KG1 (cell line): ENCODE measurements at places on chromosomes 2 and 18.

DNA sequence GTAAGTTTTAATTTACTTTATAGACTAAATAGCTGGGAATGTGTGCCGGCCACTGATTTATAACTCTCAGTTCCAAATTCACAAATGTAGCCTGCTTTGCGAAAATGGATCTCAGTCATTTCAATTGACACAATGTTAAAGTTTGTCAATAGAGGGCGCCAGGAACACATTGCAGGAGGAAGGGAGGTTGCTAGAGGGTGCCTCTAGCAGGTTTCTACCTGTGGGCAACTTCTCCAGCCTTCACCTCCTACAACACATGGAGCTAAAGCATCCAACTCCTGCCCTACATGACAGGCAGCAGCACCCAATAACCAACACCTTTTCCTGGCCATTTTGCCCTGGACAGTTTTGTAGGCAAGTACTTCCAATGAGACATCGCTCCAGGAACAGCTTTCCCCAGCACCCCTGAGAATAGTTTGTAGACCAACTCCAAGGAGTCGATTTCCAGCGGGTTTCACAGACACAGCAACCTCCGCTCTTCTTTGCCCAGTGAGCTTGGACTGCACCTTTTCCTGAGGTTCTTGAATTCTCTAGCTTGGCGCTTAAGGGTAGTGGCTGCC, 784.8 kb upstream of the CDH2 start:
- DNase-seq, result peak; percentile 26

- no peak for DNase-seq
Observed at GRCh38 chr2:215537611-215538010, 101.7 kb upstream of the FN1 start.

DNA sequence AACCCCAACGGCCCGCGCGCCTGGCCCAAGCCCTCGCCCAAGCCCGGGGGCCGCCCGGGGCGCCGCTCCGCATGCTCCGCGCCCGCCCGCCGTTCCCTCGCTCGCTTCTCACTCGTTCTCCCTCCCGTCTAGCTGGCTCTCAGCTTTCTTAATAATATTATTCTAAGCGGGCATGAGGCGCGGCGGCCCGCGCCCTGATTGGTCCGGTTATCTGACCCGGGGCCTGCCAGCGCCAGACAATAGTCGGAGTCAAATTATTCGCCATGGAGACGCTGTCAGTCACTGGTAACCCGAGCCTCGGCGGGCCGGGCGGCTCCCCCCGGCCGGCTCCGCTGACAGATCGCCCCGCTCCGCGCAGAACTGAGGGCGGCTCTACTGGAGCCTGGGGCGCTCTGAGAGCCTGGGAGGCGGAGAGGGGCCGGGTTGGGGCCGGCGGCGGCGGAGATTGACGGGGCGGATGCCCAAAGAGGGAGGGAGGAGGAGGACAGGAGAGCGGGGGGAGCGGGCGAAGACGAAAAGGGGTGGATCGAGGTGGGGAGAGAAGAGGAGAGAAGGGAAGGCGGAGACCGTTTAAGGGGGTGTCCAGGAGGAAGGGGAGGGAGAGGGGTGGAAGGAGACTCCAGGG, at the start of gene SIX2:
Gene SIX2 (minus strand): TSS at position 150 of the 625 bp plus-strand sequence. CDS start 342 bp downstream, outside the sequence.
- no peak for DNase-seq

DNA sequence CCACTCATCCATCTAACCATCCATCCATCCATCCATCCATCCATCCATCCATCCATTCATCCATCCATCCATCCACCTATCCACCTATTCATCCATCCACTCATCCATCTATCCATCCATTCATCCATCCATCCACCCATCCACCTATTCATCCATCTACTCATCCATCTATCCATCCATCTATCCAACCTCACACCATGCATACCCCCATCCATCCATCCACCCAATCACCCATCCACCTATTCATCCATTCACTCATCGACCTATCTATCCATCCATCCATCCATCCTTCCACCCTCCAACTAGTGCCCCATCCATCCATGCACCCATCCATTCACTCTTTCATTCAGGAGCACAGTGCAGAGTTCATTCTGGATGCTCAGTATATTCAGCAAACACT, 21.5 kb upstream of the YWHAQ start:
- no peak for DNase-seq

DNA sequence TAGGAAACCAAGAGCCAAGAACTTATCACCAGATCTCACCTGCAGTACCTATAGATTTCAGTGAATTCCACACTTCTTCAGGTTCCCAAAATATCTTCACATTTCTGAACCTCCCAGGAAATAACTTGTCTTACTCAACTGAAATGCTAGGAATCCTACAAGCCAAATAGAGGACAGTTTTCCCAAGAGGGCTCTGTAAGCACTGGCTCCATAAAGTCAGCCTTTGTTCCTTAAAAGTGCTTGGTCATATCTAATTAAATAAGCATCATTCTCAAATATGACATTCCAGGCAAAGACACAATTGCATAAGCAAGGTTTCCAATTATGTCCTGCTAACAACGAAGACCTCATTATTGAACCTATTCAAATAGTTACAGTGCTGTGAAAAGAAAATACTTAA, 154.6 kb upstream of the MGAT5 start:
- DNase-seq, result no peak

- DNase-seq, result no peak
Observed at GRCh38 chr18:68462766-68463165, 252.1 kb downstream of the TMX3 start.

- no peak for DNase-seq
Observed at GRCh38 chr2:206981739-206982340, 42.5 kb downstream of the CPO start.

- no peak for DNase-seq
Observed at GRCh38 chr2:241153616-241154015, 3.3 kb downstream of the PPP1R7 start.

GRCh38 chr18:41462946-41463345, 492.1 kb upstream of the PIK3C3 start:
- no peak for DNase-seq

- DNase-seq, result no peak
Observed at GRCh38 chr2:2880938-2881337, 496.7 kb downstream of the EIPR1 start.

DNA sequence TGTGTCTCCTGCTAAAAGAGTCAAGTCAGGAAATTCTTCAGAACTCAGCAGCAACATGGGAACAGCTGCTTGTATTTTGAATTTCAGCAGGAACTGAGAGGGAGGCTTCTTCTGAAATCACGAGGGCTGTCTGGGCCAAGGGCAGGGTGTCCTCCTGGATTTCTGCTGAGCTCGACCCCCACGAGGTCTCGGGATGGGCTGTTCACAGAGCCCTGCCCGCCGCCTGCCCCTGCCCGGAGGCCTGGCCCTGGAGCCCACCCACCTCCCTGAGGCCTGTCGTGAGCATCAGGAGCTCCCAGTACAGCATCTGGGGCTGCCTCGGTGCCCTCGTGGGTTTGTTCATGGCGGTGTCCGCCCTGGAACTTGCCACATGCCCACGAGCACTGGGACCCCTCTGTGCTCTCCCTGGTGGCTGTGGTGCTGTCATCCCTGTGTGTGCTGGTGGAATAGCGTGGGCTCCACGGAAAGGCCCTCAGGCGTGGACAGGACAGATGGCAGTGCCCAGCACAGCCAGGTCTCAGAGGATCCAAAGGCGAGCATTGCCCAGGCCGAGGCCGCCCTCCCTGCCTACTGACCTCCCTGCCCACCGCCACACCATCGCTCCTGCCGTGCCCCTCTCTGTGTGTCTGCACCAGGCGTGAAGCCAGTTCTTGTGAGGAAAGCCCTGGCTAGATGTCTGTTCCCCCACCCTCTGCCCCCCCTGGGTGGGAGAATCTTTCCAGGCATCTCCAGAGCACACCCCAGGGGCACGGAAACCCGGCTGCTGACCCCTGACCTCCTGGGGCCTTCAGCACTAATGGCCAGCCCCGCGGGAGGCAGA, 25.9 kb downstream of the RAMP1 start:
- DNase-seq, result no peak

GRCh38 chr2:127569666-127570065, 34.2 kb downstream of the MYO7B start:
- no peak for DNase-seq

GRCh38 chr2:150122156-150122555, 365.3 kb downstream of the RND3 start:
- DNase-seq, result no peak

DNA sequence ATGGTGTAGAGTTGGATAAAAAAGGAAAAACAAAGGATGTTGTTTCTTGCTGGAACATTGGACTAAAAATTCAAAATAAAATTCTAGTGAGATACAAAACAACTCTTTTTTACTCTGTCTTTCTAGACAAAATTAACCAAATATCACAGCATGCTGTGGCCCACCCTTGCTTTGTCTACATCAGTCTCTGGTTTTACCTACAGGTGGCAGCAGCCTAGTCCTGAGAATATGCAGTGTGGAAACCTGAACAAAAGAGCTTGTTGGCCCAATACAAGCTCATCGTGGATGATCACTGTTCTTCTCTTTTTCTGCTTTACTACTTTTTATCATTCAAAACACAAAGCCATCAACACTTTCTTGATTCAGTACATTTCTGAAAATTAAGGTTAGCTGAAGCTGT, 210.4 kb downstream of the CDH19 start:
- DNase-seq, result no peak

DNA sequence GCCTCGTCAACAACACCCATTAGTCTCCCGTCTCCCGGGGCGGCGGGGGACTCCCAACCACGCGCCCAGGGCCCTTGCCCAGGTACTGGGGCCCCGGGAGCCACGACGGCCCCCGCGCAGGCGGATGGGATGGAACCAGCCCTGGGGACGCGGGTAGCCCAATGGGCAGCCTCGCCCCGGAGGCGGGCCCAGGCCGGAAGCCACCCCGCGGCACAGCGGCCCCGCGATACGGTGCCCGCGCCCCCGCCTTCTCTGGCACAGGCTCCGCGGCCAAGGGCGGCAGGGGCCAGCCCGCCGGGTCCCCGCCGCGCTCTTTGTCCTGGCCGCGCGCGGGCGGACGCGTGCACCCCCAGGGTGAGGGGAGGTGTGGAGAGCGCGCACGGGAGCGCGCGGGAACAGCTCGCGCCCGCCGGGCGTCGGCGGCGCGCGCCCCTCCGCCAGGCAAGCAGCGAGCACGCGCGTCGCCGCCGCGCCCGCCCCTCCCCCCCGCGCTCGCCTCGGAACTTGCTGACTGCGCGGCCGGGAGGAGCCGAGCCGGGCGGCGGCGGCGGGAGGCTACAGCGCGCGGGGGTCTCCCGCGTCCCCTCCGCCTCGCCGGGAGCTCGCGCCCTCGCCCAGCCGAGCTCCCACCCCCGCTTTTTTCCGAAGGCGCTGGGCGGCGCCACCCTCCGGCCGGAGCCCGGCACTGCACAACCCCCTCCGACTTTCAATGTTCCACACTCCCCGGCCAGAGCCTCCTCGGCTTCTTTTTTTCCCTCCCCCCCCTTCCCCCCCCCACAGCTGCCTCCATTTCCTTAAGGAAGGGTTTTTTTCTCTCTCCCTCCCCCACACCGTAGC, at the start of gene UBE2E3:
Gene UBE2E3 (plus strand): TSS at position 500 of the 837 bp plus-strand sequence. CDS start 1,438 bp downstream, outside the sequence.
- peak; percentile 40 for DNase-seq

DNA sequence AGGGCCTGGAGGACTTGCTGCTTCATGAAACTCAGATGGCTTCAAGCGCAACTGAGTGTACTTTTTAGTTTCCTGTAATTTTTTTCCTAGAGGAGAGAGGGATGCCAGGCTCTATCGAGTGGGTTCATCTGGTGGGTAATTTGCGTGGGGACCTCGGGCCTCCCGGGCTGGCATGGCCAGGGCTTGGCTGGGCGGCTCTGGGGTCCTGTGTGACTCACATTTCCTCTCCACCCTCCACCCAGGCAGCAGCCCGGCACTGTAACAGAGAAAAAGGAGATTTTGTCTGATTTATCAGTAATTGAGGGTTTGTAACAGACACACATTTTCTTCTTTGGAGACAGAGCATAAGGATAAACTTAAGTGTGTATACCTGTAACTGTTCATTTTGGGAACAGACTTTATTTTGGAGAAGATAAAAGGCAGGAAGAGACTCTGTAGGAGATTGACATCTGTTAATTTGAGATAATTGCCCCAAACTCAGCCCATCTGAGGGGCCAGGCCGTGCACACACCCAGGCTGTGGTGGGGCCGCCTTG, 64.3 kb downstream of the NFATC1 start:
- DNase-seq, result no peak

GRCh38 chr18:2967357-2967756, 45.6 kb downstream of the LPIN2 start:
- DNase-seq, result no peak

- no peak for DNase-seq
Observed at GRCh38 chr2:101500180-101500579, 25.3 kb upstream of the RFX8 start.

DNA sequence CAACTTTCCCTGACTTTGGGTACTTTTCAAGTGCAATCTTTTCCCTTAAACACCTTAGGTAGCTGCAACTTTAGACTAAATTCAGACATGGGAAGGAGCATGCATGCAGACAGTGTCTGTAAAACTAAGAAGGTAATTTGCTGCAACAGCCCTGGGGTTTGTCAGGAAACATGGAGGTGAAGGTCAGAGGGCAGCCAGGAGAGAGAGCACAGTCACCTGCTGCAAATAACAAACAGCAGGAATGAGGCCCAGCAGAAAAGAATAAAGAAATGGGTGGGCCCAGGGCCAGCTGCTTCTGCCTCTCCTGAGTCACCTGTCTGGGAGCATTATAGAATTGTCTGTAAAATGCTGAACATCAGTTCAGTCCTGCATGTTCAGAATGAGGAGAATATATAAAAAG, 35.2 kb downstream of the MTHFD2 start:
- DNase-seq, result no peak

GRCh38 chr2:156399950-156400705, 36.1 kb upstream of the GPD2 start:
- no peak for DNase-seq
